Glutamatergic neuron (in vitro differentiated cells): ENCODE measurements at places on chromosomes 2 and 18.

GRCh38 chr2:137836671-137837070 is 127.6 kb upstream of the HNMT start:
- no peaks in the 10 kb centered on the region for H3K27me3 ChIP-seq
- H3K36me3 ChIP-seq, result no peaks in the 10 kb centered on the region
- H3K4me3 ChIP-seq, result no peak overlapping the region
- H3K27ac ChIP-seq, result no peak overlapping the region

- peaks cover 8% of the 10 kb centered on the region for H3K36me3 ChIP-seq
- no peak for DNase-seq
- H3K4me3 ChIP-seq, result no peak overlapping the region
- peaks cover 3% of the 10 kb centered on the region for H3K4me1 ChIP-seq
Observed at GRCh38 chr2:203756161-203756560, 49.7 kb downstream of the CD28 start.

DNA sequence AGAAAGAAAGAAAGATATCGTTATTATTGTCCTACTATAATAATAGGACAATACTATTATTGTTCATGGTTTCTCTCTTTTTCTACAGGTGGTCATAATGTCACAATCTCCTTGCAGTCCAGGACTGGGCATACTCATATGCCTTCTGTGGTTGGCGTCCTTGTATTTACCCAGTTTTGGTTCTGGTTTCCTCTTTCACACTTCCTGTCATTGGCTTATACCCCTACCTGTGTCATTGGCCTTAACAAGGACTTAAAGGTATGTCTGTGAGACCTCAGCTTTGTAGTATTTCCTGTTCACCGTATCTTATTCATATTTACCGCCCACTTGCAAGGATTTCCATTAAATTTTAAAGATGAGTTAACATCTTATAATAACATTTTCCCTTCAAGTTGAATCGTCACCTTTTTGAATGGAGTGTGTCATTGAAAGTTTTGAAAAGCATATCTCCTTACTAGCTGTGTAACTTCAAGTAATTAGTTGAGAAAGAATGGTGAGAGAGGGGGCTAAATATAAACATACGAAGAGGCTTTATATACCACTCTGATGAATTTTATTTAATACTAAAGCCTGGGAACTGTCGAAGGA is 36.5 kb upstream of the HTR2B start:
- no peaks in the 10 kb centered on the region for H3K4me1 ChIP-seq
- DNase-seq, result no peak
- no peaks in the 10 kb centered on the region for H3K27me3 ChIP-seq
- no peaks in the 10 kb centered on the region for H3K36me3 ChIP-seq

- no peak overlapping the region for H3K4me3 ChIP-seq
- H3K36me3 ChIP-seq, result no peaks in the 10 kb centered on the region
- no peaks in the 10 kb centered on the region for H3K27me3 ChIP-seq
- H3K4me1 ChIP-seq, result no peaks in the 10 kb centered on the region
Observed at GRCh38 chr2:168210216-168210894, 37.0 kb downstream of the STK39 start.

DNA sequence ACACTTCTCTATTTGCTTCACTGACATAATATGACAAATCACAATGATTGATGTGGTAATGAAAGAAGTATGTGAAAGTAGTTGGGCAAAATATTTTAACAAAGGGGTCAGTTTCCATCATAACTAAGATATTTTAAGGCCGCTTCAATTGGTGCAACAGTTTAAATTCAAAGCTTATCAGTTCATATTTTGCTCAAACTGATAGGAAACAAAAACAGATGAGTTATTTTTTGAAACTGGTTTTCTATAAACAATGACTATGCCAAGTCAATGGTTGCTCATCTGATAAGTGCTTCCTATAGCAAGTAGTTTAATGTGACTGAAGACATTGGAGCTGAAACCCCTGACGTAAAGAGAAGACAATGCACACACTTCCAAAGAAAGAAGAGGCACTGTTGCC is 1290.7 kb downstream of the SUCLG1 start:
- H3K4me3 ChIP-seq, result no peak overlapping the region
- no peaks in the 10 kb centered on the region for H3K36me3 ChIP-seq
- DNase-seq, result no peak
- H3K27me3 ChIP-seq, result no peaks in the 10 kb centered on the region
- no peak overlapping the region for H3K27ac ChIP-seq

DNA sequence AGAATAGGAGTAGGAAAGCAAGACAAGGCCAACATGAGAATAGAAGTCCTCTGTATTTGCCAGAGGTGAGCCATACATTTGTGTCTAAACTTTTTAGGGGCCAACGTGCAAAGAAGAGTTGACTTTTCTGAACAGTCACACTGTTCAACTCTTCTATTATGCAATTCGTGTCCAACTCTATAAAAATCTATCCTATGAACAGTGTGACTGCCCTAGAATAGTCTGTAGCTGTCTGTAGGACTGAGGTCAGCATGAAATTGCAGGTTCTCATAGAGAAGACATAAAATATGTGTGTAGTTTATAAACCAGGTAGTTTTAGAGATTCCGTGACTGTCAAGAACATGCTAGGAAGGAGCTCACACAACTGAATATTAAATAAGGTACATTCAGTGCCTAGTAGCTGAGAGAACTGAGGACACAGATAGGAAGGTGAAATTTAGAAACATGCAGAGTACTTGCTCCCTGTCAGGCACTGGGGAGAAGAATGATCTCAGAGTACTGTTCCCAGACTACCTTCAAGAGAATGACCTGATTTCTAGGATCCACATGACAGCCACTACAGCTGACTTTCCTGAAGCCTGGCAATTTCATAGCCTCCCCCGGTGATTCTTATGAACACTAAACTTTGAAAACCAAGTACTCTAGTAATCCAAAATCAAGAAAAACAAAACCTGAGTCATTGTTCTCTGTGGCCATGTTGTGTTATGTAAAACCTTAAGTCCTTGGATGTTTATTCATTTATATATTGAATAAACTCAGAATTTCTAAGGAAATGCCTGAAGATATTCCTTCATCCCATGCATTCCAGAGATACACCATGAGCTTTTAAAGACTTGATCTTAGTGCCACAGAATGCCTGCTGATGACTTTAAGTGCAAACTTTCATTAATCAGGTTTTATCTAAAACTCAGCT is 201.5 kb upstream of the BOD1L2 start:
- DNase-seq, result no peak
- H3K27ac ChIP-seq, result no peak overlapping the region
- no peak overlapping the region for H3K4me3 ChIP-seq
- H3K27me3 ChIP-seq, result no peaks in the 10 kb centered on the region
- peaks cover 9% of the 10 kb centered on the region for H3K4me1 ChIP-seq

DNA sequence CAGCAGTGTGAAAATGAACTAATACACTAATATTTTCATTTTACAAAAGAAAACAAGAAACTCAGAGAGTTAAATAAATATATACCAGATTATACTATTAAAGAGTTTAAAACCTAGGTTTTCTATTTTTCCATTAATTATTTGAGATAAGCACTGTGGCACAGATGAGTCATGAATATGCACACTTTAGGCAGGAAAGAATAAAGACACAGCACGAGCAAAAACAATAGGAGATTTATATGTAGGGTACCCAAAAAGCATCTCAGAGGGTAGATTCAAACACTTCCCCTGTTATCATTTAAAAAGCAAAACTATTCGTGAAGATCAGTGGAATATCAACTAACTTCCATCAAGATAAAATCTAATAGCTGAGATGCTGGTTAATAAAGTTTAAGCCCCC is 430.6 kb downstream of the ERBB4 start:
- H3K36me3 ChIP-seq, result peaks cover 15% of the 10 kb centered on the region
- peaks cover 3% of the 10 kb centered on the region for H3K4me1 ChIP-seq
- DNase-seq, result no peak
- peaks cover 2% of the 10 kb centered on the region for H3K27me3 ChIP-seq

GRCh38 chr2:71851094-71851750 is 296.4 kb downstream of the CYP26B1 start:
- no peak for DNase-seq
- peaks cover 11% of the 10 kb centered on the region for H3K36me3 ChIP-seq
- H3K4me3 ChIP-seq, result no peak overlapping the region
- peaks cover 6% of the 10 kb centered on the region for H3K27me3 ChIP-seq

- peaks cover 13% of the 10 kb centered on the region for H3K36me3 ChIP-seq
- no peak overlapping the region for H3K27ac ChIP-seq
- H3K27me3 ChIP-seq, result peaks cover 7% of the 10 kb centered on the region
- H3K4me3 ChIP-seq, result no peak overlapping the region
Observed at GRCh38 chr2:25029183-25029554, 12.7 kb upstream of the EFR3B start.

DNA sequence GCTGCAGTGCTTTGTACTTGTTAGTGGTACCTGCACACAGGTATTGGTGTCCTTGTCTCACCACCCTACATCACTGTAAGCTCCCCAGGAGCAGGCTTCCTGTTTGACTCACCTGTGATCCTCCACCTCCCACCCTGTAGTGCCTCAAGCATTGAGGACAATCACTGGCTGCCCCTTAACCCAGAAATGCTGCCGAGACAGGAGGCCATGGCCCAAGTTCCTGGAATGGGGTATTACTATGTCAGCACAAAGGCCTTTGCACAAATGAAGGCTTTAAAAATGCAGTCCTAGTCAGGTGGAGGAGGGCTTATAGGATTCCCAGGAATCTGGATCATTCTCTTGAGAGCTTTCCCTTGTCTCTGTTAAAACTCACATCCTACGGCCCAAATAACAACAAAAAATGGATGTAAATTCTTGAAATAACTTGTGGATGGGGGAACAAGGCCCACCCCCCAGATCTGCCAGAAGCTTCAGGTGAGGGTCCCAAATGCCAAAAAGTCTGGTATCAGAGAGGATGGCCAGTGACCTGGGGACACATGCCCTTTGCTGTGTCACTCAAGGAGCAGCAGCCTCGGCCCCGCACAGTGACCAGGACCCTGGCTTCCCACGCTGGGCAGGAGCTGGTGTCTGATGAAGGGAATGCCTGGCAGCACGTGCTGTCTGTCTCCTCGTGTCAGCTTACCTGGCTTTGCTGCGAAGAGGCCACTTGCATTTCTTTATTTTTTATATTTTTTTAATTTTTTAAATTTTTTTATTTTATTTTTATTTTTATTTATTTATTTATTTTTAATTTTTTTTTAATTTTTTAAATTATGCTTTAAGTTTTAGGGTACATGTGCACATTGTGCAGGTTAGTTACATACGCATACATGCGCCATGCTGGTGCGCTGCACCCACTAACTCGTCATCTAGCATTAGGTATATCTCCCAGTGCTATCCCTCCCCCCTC is 3.7 kb upstream of the IL37 start:
- no peak overlapping the region for H3K27ac ChIP-seq
- no peak for DNase-seq
- H3K27me3 ChIP-seq, result peaks cover 5% of the 10 kb centered on the region
- H3K4me1 ChIP-seq, result peaks cover 10% of the 10 kb centered on the region

DNA sequence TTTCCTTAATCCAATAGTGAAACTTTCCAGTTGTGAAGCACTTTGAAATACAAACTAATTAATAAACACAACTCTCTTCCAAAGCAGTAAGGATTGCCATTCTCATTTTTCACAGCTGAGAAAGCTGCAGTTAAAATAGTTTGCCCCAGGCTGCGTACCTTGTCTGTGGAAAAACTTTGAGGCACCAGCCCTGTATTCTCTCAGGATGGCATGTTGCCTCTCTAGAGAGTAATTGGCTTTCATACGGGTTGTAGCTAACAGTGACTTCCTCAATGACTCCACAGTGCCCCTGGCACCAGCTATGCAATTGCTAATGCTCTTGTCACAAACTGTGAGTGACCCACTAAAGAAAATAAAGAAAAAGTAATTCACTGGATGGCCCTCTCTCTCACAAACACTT is 345.7 kb downstream of the MTX2 start:
- H3K36me3 ChIP-seq, result no peaks in the 10 kb centered on the region
- no peak for DNase-seq
- H3K4me3 ChIP-seq, result no peak overlapping the region

GRCh38 chr2:167750675-167751074 is 496.7 kb downstream of the STK39 start:
- H3K4me3 ChIP-seq, result no peak overlapping the region
- H3K4me1 ChIP-seq, result no peaks in the 10 kb centered on the region
- no peak overlapping the region for H3K27ac ChIP-seq

DNA sequence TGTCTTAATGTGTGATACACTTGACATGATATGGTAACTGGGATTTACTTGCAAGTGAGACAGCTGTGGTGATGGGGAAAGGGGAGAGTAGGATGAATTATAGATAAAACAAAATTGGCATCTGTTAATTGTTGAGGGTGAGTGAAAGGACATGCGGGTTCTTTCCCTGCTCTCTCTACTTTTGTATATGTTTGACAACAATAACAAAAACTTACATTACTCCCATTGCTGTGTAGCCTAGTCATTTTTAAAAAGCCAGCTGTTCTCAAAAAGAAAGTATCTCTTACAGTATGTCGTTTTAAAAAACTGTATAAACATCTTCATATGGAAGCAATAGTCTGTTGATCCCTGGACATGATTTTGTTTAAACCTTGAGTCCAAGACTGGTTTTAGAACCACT is 117.6 kb downstream of the MYO1B start:
- H3K27ac ChIP-seq, result no peak overlapping the region
- DNase-seq, result no peak
- no peaks in the 10 kb centered on the region for H3K36me3 ChIP-seq
- no peaks in the 10 kb centered on the region for H3K4me1 ChIP-seq
- H3K27me3 ChIP-seq, result no peaks in the 10 kb centered on the region

DNA sequence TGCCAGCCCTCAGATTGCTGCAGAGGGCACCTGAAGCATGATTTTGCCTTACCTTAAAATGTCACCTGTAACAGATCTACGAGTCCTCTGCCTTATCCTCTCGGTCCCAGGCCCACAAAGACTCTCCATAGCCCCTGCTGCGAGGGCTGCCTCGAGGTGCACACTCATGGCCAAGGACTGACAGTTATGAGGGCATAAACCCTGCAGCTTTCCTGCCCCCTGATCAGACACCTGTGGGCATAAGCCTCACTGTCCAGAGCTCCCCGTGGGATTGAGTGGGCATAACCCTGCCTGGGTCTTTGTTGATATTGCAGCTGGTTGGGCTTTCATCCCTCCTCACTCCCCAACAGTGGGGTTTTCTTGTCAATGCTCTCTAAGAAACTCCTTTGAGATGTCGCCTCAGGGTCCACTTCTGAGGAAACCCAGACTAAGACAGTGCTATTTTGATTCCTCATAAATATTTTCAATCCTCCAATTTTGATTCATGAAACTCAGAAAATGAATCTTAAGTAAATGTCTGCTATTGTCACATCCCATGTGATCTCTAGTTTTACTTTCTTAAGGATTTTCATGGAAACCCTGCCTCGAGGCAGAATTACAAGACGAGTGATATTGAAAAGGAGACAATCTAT is 108.5 kb upstream of the NCK2 start:
- no peak overlapping the region for H3K27ac ChIP-seq
- H3K36me3 ChIP-seq, result no peaks in the 10 kb centered on the region
- no peak for DNase-seq
- H3K4me3 ChIP-seq, result no peak overlapping the region
- peaks cover 2% of the 10 kb centered on the region for H3K27me3 ChIP-seq

- no peak overlapping the region for H3K4me3 ChIP-seq
- H3K4me1 ChIP-seq, result no peaks in the 10 kb centered on the region
- H3K36me3 ChIP-seq, result no peaks in the 10 kb centered on the region
- no peaks in the 10 kb centered on the region for H3K27me3 ChIP-seq
- no peak for DNase-seq
Observed at GRCh38 chr2:169520896-169521295, 11.4 kb downstream of the KLHL41 start.
